ENCODE measurements at places on chromosomes 5 and 9.

- no peak for DNase-seq
Measured at GRCh38 chr5:149855366-149855765, 89.2 kb downstream of the PDE6A start.

DNA sequence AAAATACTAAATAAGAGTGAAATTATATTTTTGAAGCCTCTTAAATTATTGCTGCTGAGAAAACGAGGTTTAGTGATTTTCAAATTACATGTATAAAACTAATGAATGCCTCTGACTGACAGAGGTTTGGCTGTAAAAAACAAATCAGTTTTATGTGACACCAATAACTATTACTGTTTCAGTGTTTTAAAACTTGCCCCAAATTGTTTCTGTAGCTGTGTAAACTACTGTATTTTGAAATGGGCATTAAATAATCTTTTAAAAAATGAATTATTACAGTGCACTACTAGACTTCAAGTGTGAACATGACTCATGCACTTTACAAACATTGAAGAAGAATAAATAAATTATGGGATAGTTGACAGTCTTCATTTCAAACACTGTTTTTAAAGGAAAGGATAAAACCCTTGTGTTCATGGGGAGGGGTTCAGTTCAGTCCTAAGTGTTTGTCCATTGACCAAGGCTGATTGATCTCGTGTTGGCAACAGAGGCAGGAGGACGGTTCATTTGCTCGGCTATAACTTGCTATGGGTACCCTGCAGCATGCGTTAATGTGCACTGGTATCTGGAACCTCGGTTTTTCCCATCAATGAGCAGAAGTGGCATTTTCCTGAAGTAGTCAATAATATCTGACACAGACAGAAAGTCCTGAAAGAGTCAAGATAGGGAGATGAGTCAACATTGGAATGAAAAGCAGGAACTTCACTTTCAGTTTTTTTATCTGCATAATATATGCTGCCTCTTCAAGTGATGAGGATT lies 15.6 kb downstream of the C5orf58 start:
- no peak for DNase-seq

GRCh38 chr9:131287359-131287758 lies 2.2 kb upstream of the PLPP7 start:
- no peak for DNase-seq

GRCh38 chr5:138981131-138981530 lies 106.0 kb upstream of the LRRTM2 start:
- DNase-seq = no peak

GRCh38 chr5:133930061-133930812 lies 38.2 kb downstream of the C5orf15 start:
- peak; percentile 45 for DNase-seq

Data from stimulated activated CD8-positive, alpha-beta memory T cell treated with anti-CD3 and anti-CD28 coated beads, Interleukin-2, amount 100 ng/mL, for 48 hours (primary cell).